Anterior cingulate cortex (tissue), 58 donors: ENCODE measurements at places on chromosomes 13 and 19.
A peak's percentile ranks its signal among the peaks of the same experiment; 100 is the strongest.

- DNase-seq, result no peak
Measured at GRCh38 chr13:62678039-62678438, 1262.4 kb upstream of the PCDH20 start.

DNA sequence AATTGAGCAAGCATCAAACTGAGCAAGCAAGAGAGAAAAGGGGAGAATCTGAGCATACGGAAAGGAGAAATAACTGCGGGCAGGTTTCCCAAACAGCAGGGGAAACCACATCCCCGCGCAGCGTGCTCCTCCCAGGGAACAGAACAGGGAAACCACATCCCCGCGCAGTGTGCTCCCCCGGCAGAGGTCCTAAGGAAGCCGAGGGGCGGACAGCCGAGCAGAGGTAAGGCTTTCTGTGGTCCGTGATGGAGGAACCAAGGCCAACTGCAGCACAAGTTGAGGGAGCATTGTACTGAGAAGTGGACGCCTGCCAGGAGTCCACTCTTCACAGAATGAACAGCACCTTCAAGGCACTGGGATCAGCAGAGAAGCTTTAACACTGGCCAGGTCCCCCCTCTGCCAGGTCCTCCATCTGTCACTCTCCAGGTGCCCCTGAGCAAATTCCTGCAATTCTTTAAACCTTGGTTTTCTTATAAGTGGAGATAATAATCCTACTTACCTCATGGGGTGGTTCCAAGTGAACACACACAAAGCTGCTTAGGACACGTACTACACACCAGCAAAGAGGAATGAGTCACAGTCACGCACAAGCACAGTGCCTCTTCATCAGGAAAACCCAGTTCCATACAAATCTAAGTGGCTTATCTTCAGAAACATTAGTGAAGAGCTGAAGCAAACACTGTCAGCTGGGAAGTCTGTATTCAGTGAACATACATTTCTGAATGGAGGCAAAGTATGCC is 23.0 kb upstream of the LAMP1 start:
- no peak for DNase-seq

DNA sequence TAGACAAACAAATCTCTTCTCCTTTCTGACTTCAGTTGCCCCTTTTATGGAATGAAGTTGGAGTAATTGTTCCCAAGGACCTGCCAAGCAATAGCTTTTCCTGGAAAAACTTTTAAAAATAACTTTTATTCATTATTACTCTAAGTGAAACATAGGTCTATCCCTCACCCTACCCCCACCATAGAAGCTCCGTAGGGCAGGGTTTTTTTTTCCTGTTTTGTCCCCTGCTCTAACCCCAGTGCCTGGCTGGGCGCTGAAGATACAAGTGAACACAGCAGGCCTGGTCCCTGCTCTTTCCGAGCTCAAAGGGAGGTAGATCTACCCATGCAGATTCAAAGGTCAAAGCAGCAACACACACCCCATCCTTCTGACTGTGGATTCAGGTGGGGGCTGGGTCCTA is 8.7 kb upstream of the GNG8 start:
- no peak for DNase-seq

DNA sequence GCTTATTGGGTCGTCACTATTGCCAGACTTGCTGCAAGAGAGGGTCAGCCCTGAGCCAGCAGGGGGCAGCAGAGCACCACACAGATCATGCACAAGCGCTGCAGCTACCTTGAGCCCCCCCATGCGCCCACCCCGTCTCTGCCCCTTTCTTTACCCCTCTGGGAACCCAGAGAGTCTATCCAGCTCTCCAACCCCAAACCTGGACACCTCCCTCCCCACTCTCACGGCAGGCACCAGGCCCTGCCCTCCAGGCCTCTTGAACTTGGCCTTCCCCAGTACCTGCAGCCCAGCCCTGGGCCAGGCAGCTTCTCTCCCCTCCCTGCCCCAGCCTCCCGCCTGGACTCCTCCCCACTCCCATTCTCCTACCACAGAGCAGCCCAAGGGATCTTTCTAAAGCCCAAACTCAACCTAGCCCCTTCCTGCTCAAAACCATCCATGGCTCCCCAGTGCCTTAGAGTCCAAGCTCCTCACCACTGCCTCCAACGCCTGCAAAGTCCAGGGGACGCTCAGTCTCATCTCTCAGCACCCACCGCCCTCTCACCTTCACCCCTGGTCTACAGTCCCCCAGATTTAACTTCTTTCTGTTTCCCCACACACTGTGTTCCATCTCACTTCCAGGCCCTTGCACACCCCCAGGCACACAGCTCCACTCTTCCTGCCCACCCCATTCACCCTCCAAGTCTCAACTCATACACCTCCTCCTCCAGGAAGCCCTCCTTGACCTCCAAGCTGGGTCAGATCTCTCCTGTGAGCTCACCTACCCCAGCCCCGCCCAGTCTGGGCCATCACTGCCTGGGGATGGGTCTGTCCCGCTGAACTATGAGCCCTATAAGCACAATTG is 9.4 kb upstream of the CEACAM16 start:
- DNase-seq, result peak; percentile 2

GRCh38 chr13:44340508-44340907 is 33.1 kb upstream of the SERP2 start:
- DNase-seq, result no peak

GRCh38 chr13:49370371-49370770 is 73.5 kb downstream of the CAB39L start:
- DNase-seq, result no peak

DNA sequence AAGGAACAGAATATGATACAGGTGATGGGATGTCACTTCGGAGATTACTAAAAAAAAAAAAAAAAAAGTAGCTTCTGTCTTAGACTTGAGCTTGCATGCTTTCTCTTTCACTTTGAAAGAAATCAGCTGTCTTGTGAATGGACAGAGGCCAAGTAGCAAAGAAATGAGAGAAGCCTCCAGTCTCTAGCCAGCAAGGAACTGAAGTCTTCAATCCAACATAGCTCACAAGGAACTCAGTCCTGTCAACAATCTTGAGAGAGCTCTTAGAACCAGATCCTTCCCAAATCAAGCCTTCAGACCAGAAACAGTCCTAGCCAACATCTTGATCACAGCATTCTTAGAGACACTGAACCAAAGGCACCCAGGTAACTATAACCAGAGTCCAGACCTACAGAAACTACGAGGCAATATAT is 7.7 kb downstream of the N4BP2L2 start:
- DNase-seq, result no peak

DNA sequence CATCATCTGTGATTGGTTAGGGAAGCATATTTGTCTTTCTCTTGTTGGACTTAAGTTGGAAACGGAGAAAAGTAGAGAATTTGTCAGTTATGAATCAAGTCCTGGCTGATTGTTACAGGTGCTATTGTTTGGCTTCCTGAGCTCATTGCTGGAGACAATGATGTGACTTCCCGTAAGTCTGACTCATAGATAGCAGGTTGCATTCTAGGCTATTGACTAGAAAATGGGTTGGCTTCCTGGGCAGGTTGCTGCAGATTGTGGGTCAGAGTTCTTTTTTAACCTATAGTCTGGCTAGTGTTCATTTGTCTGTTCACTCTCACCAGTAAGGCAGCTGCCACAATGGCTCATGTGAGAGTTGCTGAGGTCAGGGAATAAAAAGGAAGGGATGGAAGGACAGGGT is 101.5 kb downstream of the CCNA1 start:
- DNase-seq, result no peak

DNA sequence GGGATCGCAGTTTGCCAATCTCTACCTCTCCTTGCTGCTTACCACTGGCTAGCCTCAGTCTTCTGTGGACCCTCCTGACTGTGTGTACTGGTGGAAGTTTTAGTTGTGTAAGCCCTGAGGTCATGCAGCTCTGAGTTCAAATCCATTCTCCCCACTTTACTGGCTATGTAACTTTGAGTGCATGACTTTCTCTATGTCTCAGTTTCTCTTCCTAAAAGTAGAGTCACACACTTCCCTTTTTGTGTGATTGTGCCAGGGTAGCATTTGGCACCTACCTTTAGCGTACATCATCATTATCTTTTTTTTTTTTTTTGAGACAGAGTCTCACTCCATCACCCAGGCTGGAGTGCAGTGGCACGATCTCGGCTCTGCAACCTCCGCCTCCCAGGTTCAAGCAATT is 70.3 kb downstream of the MAP4K1 start:
- no peak for DNase-seq

GRCh38 chr19:50384685-50385535 is 763 bp downstream of the POLD1 start:
- no peak for DNase-seq

DNA sequence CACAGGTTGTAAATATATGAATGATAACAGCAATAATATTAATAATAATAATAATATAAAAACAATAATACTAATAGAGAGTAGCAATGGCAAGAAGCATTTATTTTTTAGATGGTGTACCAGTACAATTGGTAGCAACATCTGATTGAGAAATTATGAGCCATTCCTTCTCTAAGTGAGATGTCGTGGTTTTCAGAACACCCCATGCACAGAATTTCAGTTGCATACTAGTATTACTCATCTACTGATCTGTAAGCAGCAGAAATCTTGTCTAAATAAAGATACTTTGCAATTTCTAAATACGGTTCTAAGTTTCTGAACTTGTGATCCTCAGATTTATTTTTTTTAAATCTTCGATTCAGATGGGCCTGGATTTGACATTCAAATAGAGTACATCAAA is 788.0 kb upstream of the ATXN8OS start:
- DNase-seq, result no peak

DNA sequence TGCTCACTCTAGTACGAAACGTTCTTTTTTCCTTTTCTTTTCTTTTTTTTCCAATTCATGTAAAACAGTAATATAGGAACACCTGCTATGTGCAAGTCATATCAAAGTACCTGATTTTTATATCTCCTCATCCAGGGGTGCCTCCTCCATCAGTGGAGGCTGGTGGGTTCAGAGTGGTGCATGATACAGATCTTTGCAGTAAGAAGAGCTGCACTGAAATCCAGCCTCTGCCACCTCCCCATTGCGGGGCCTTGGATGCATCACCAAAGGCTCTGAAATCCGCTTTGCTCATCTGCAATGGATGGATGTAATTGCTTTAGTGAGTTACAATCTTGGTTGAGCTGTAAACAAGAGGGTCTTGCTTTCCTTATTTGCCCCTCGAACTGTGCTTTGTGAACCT is 38.3 kb downstream of the GPR12 start:
- DNase-seq, result no peak

DNA sequence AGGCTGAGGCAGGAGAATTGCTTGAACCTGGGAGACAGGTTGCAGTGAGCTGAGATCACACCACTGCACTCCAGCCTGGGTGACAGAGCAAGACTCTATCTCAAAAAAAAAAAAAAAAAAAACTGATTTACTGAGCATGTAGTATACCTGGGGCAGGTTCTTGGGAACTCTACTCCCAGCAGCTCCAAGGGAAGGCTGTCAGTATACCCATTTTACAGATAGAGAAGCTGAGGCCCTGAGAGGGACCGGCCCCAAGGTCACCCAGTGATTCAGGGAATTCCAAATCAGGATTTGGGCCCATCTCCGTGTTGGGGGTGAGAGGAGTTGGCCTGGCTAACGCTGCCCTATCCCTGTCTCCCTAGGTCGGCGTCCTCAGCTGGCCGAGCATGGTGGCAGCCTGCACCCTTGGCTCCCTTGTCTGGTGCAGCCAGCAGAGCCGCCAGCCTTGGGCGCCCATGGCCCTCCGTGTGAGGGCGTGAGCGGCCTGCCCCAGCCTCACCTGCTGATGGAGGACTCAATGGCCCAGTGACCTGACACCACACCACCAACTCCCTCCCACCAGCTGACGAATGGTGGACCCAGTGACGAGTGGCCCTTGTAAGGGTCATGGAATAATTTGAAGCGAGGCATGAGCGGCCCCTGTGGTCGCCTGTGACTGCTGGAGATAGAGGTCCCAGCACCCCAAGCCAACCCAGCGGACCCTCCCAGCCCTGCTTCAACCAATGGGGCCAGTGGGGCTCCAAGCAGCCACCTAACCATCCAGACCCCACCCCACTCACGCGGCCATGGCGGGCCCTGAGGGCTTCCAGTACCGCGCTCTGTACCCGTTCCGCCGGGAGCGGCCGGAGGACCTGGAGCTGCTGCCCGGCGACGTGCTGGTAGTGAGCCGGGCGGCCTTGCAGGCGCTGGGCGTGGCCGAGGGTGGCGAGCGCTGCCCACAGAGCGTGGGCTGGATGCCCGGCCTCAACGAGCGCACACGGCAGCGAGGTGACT is 2.4 kb downstream of the PIK3R2 start:
- DNase-seq, result no peak

DNA sequence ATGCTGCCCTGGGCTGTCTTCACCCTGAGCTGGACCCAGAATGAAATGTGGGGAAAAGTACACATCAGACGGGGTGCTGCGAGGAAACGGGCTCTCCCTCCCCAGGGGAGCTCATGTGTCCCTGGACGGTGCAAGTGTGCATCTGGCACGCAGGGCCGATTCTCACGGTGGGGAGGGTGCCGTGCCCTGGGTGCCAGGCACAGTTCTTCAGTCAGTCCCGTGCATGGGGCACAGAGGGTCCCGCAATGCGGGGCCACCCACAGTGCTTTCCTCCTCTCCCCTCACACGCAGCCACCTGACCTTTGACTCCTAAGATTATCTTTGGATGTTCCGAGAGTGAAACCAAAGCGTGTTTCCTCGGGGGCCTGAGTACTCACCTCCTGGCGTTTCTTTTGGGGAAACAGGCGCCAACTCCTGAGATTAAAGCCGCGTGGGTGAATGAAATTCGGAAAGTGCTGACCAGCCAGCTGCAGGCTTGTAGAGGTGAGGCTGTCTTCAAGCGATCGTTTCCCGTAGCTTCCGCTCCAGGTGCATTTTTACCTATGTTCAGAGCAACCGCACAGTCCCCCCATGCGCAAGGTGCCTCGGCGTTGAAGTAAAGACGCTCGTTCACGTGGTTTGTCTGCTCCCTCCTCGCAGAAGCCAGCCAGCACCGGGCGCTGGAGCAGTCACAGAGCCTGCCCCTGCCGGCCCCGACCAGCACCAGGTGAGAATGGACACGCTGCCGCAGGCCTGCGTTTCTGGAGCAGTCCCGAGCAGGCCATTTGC is 17.5 kb upstream of the F7 start:
- DNase-seq, result no peak

GRCh38 chr19:802498-803098 is 5.3 kb downstream of the PTBP1 start:
- DNase-seq, result no peak

DNA sequence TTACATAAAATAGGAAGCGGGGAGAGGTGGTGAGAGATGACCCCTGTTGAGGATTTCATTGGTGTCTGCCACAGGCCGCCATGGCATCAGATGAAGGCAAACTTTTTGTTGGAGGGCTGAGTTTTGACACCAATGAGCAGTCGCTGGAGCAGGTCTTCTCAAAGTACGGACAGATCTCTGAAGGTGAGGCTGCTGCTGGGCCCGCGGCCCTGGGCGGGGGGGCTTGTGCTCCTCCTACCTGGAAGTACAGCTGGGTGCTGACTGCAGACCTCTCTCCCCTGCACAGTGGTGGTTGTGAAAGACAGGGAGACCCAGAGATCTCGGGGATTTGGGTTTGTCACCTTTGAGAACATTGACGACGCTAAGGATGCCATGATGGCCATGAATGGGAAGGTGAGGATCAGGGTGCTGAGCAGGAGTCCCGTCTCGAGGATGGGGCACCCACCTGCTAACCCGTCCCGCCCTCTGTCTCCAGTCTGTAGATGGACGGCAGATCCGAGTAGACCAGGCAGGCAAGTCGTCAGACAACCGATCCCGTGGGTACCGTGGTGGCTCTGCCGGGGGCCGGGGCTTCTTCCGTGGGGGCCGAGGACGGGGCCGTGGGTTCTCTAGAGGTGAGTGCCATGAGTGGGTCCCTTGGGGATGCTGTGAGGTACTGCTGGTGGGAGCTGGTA is 1.9 kb downstream of the CIRBP start:
- no peak for DNase-seq

GRCh38 chr13:112926993-112927392 is 42.0 kb upstream of the MCF2L start:
- DNase-seq, result no peak

- no peak for DNase-seq
Measured at GRCh38 chr19:35519291-35519690, 5.8 kb upstream of the DMKN start.

- no peak for DNase-seq
Measured at GRCh38 chr13:59337070-59337469, 826.7 kb downstream of the DIAPH3 start.
